ENCODE measurements at places on chromosomes 4 and X.

- DNase-seq, result no peak
Observed at GRCh38 chr4:87967193-87967592, 8.3 kb upstream of the SPP1 start.

- no peak for DNase-seq
Observed at GRCh38 chrX:132740316-132741123, 217.9 kb downstream of the HS6ST2 start.

GRCh38 chrX:84186603-84187532, 1.1 kb downstream of the RPS6KA6 start:
- DNase-seq, result no peak

DNA sequence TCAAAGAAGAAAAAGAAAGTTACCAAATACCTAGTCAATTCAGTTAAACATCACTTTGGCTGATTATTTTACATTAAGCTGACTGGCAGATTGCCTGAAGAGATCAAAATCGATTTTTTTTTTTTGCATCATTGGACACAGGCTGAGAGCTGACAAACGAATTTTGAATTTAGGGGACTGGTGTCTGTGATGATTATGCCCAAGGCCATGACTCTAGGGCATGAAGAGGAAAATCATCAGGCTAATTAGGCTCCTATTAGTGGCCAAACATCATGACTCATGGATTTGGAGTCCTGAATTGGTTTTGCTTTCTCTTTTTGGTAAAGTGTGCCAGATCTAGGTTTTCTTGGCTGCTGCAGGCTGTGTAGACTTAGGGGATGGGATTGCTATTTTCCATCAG, 829.3 kb upstream of the LCORL start:
- DNase-seq, result no peak

- no peak for DNase-seq
Observed at GRCh38 chr4:131974730-131975129, 1174.4 kb upstream of the PCDH10 start.

Measured in NCI-H1417 treated with DMSO at 0.1 percent for 48 hours (cell line).